Esophagus muscularis mucosa (tissue), 4 donors: ENCODE measurements at places on chromosomes 6 and 20. TPM values are rescaled to one million over a fixed set of nuclear protein-coding genes. Genes with fewer than 3 reads are reported as not detected.

- peaks cover 8% of the 10 kb centered on the region for H3K4me1 ChIP-seq
- H3K27me3 ChIP-seq = no peaks in the 10 kb centered on the region
- no peak overlapping the region for H3K27ac ChIP-seq
- no peaks in the 10 kb centered on the region for H3K36me3 ChIP-seq
Observed at GRCh38 chr20:19260412-19261090, 48.1 kb downstream of the SLC24A3 start.

DNA sequence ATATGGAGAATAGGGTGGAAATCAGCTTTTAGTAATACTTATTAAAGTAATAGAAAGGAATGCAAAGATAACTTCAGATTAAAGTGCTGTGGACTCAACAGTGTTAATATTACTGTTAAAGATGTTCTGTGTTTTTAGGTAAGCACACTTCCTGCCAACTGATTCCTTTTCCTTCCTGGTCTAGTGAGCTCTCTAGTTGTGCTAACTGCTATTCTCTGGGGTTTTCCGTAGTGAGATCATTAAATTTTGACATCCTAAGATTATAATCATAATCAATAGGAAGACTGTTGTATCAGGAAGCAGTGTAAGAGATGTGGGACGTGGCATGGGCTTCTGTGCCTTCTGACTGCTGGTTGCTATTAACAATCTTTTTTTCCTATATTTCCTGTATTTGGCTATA lies 1.2 kb upstream of the TMEM217 start:
- no peaks in the 10 kb centered on the region for H3K27me3 ChIP-seq
- DNase-seq = no peak
- no peak overlapping the region for H3K4me3 ChIP-seq
- peaks cover 21% of the 10 kb centered on the region for H3K4me1 ChIP-seq
- H3K27ac ChIP-seq = no peak overlapping the region

- no peak overlapping the region for H3K4me3 ChIP-seq
- no peaks in the 10 kb centered on the region for H3K27me3 ChIP-seq
- H3K36me3 ChIP-seq = no peaks in the 10 kb centered on the region
- DNase-seq = no peak
Observed at GRCh38 chr6:5765141-5765760, 241.5 kb downstream of the NRN1 start.

GRCh38 chr20:17622086-17622850 lies 52.4 kb downstream of the DSTN start:
- H3K27me3 ChIP-seq = no peaks in the 10 kb centered on the region
- DNase-seq = no peak
- no peak overlapping the region for H3K4me3 ChIP-seq
- peaks cover 16% of the 10 kb centered on the region for H3K4me1 ChIP-seq
- peaks cover 94% of the 10 kb centered on the region for H3K36me3 ChIP-seq

- H3K27ac ChIP-seq = no peak overlapping the region
- no peaks in the 10 kb centered on the region for H3K27me3 ChIP-seq
- no peak for DNase-seq
- no peak overlapping the region for H3K4me3 ChIP-seq
- H3K36me3 ChIP-seq = no peaks in the 10 kb centered on the region
Observed at GRCh38 chr6:14434916-14435690, 317.5 kb downstream of the CD83 start.

- no peaks in the 10 kb centered on the region for H3K27me3 ChIP-seq
- no peak for DNase-seq
- no peaks in the 10 kb centered on the region for H3K36me3 ChIP-seq
Observed at GRCh38 chr6:114096561-114097172, 125.7 kb upstream of the HDAC2 start.

DNA sequence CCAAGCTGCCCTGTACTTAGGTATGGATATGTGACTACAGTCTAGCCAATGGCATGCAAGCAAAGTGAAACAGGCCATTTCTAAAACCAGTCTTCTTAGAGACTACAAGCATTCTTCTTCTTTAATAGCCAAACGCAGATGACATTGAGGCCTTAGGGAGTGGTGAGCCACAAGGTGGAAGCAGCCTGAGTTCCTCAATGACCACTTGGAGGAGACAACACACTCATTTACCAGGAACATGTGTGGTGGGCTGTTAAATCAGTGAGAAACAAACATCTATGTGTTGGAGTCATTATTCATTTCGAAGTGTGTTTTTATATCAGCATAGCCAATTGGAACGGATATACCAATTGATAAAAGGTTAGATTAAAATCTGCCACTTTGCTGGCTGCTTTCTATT lies 122.0 kb downstream of the GFRAL start:
- H3K36me3 ChIP-seq = no peaks in the 10 kb centered on the region
- no peaks in the 10 kb centered on the region for H3K4me1 ChIP-seq
- H3K27ac ChIP-seq = no peak overlapping the region
- H3K4me3 ChIP-seq = no peak overlapping the region

DNA sequence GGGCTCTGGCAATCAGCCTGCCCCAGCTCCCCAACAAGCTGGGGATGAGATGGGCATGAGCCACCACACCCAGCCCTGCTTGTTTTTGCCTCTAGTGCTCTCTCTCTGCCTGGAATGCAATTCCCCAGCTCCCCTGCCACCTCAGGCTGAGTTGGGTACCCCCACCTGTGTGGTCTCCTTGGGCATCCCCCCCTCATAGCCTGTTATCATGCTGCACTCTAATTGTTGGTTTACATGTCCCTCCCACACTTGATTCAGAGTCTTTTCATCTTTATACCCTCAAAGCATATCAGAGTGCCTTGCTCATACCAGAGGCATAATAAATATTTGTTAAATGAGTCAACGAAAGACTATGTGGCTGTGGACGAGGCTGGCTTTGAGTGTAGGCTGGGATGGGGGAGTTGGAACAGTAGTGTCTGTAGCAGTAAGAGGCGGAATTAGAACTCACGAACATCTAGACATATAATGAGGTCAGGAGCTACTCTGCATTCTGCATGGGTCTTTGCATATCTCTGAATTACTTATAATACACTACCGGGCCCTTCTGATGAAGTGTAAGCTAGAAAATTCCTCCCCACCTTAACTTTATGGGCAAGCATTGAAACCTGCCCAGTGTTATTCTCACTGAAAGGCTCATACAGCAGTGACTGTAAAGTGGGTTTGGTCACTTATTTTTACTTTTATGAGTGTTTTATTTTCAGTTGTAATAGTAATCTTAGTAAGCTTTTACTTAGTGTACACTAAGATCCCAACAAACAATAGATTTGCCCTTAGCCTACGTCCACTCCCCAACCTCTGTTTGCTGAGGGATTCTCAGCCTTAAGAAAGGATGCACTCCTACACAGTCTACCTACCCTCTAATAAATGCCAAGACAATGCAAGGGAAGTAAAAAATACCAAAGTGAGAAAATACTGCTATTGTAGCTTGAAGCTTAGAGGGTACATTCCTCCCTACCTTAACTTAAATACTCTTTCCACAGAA lies 58.7 kb downstream of the EDN1 start:
- no peaks in the 10 kb centered on the region for H3K4me1 ChIP-seq
- H3K27me3 ChIP-seq = no peaks in the 10 kb centered on the region
- no peaks in the 10 kb centered on the region for H3K36me3 ChIP-seq
- no peak overlapping the region for H3K27ac ChIP-seq

GRCh38 chr20:965956-966355 lies 36.2 kb downstream of the RSPO4 start:
- H3K36me3 ChIP-seq = no peaks in the 10 kb centered on the region
- H3K4me3 ChIP-seq = no peak overlapping the region
- H3K27ac ChIP-seq = no peak overlapping the region

DNA sequence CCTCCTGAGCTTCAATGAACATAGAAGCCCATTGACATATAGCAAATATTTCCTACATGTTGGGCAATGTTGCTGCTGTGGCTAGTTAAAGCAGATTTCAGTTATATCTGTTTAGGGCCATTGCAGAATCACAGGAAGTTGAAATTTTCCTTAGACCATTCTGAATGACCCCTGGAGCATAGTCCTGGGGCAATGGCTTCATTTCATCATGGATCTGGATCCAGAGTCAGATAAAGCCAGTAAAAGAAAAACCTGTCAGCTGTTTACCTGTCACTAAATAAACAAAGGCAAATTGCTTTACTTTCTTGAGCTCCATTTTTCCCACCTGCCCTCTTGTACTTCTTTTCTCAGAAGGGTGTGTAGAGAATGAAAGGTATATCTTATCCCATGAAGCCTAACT lies 494.0 kb upstream of the MAP3K7 start:
- H3K36me3 ChIP-seq = no peaks in the 10 kb centered on the region
- no peak overlapping the region for H3K4me3 ChIP-seq
- H3K27ac ChIP-seq = no peak overlapping the region
- no peak for DNase-seq
- no peaks in the 10 kb centered on the region for H3K27me3 ChIP-seq

The CAP2 gene
- 55.6 TPM for total RNA-seq

GRCh38 chr6:34223956-34224940 lies 12.4 kb upstream of the HMGA1 start:
- peak overlapping the region; percentile 69 for H3K4me3 ChIP-seq
- no peaks in the 10 kb centered on the region for H3K36me3 ChIP-seq
- H3K27me3 ChIP-seq = no peaks in the 10 kb centered on the region
- H3K27ac ChIP-seq = peak overlapping the region; percentile 93

GRCh38 chr6:39295611-39296011 lies 18.6 kb downstream of the KCNK17 start:
- H3K4me3 ChIP-seq = no peak overlapping the region
- H3K27me3 ChIP-seq = no peaks in the 10 kb centered on the region
- H3K4me1 ChIP-seq = peaks cover 8% of the 10 kb centered on the region
- H3K27ac ChIP-seq = no peak overlapping the region

DNA sequence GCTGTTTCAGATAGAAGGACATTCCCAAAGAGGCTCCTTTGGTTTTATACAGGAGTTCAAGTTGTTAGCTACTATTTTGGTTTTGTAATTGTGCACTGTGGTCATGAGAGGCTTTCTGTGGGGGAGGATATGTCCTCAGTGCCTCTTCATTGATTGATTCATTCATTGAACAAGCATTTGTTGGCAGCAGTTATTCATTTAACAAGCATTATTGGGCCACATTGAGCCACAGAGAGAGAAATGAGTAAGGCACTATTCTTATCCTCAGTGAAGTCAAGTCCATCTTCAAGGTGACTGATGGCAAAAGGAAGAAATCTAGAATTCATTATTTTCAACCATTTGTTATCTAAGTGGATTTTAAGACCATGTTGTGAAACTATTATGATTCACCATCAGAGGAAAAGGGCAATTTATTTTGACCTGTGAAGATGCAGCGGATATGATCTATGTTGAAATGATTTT lies 697.2 kb upstream of the CITED2 start:
- H3K4me1 ChIP-seq = peaks cover 16% of the 10 kb centered on the region
- no peak for DNase-seq
- no peak overlapping the region for H3K4me3 ChIP-seq
- H3K27ac ChIP-seq = no peak overlapping the region
- no peaks in the 10 kb centered on the region for H3K27me3 ChIP-seq

The ENPP3 gene
- total RNA-seq = 0.66 TPM

DNA sequence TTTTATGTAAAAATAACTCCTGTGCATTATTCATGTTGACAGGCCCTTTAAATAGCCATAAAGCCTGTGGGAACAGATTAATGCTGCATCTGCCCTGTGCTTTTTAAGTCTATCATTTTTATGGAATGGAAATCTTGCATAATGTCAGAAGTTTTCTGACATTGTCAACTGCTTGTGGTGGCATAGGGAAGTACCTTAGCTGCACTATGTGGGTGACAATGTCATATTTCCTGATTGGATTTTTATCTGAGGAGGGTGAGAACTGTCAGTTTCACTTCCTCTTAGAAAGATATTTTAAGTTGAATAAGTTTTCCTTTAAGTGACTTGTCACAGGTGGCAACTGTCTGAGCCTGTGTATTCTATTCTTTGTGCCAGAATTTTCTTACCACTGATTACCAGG lies 267.9 kb downstream of the PLCB1 start:
- DNase-seq = no peak
- H3K4me1 ChIP-seq = peaks cover 11% of the 10 kb centered on the region
- H3K4me3 ChIP-seq = no peak overlapping the region
- no peaks in the 10 kb centered on the region for H3K27me3 ChIP-seq
- no peak overlapping the region for H3K27ac ChIP-seq
- H3K36me3 ChIP-seq = no peaks in the 10 kb centered on the region

GRCh38 chr6:107737397-107737793 lies 86.7 kb downstream of the SCML4 start:
- no peak overlapping the region for H3K27ac ChIP-seq
- no peak overlapping the region for H3K4me3 ChIP-seq
- peak; percentile 66 for DNase-seq
- no peaks in the 10 kb centered on the region for H3K4me1 ChIP-seq

DNA sequence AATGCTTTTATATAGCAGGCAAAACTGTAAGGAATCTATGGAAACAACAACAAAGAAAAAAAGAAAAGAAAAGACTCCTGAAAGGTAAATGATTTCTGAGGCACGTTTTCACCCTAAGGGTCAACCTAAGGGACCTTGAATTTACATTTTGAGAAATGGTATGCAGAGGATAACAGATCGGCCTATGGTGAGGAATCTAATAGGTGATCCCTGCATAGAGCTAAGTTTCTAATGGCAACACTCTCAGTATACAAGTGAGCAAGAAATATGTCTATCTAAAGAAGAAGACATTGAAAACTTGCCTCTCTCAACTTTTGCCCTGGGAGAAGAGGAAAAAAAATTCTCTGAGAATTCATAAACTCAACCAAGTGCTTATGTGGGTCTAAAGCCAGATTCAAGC lies 18.9 kb upstream of the AKAP7 start:
- no peak overlapping the region for H3K4me3 ChIP-seq
- DNase-seq = no peak

The BPIFB2 gene
- not detected for total RNA-seq

DNA sequence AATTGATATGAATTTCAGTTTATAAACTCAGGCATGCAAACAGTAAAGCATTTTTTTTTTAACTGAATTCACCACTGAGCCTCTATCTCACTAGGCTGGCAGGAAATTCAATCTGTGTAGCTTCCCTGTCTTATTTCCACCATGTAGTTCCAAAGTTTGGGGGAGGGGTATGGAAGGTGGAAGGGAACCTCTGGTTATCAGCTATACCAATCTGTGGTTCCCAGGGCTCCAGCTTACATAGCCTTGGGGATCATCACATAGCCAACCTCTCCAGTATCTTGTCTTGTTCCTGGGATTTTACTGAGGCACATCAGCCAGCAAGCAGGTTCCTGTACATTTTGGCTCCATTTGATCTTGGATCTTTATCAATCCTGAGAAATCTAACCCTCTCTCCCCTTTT lies 15.6 kb downstream of the RAD21L1 start:
- H3K27me3 ChIP-seq = no peaks in the 10 kb centered on the region
- H3K36me3 ChIP-seq = no peaks in the 10 kb centered on the region
- no peak overlapping the region for H3K4me3 ChIP-seq
- H3K4me1 ChIP-seq = no peaks in the 10 kb centered on the region
- DNase-seq = no peak
- H3K27ac ChIP-seq = no peak overlapping the region

DNA sequence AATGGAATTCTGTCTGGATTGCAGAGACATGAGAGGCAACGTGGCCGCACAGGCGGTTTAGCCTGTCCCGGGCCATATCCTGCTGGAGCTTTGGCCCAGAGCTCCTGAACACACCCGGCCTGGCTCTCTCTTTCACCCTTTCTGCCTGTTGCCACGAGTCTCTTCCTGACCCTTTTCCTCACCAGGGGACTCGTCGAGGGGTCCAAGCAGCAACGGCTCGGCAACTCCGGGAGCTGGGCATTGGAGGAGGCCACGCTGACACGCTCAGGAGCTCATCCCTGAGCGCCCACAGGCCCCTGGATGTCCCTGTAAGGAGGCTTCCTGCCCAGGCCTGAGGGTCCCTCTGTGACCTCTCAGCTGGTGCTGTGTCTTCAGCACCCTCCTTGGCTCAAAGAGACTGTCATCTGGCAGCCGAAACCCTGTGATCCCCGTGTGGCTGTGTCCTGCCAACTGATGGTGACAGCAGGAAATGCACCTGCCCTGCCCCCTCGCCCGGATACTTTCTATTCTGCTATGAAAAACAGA lies 103.8 kb downstream of the RNASET2 start:
- no peak overlapping the region for H3K27ac ChIP-seq
- H3K36me3 ChIP-seq = no peaks in the 10 kb centered on the region
- DNase-seq = peak; percentile 75
- no peaks in the 10 kb centered on the region for H3K4me1 ChIP-seq
- H3K4me3 ChIP-seq = no peak overlapping the region
